ENCODE measurements at places on chromosomes 6 and 20. TPM values are rescaled to one million over a fixed set of nuclear protein-coding genes. Genes with fewer than 3 reads are reported as not detected.

PDE10A gene
- 1.2 TPM for polyA plus RNA-seq

IP6K3 gene
- 3.4 TPM for polyA plus RNA-seq

TSPO2 gene
- not detected for polyA plus RNA-seq

BACH2 gene
- 0.79 TPM for polyA plus RNA-seq

CBLN4 gene
- 0.05 TPM for polyA plus RNA-seq

PRR18 gene
- polyA plus RNA-seq = 0.33 TPM

RFX6 gene
- polyA plus RNA-seq = 0.01 TPM

SEL1L2 gene
- not detected for polyA plus RNA-seq

COL11A2 gene
- 0.32 TPM for polyA plus RNA-seq

TNNC2 gene
- 1.5 TPM for polyA plus RNA-seq

MUC21 gene
- 4.6 TPM for polyA plus RNA-seq

TMEM244 gene
- not detected for polyA plus RNA-seq

TSHZ2 gene
- 0.93 TPM for polyA plus RNA-seq

ESR1 gene
- polyA plus RNA-seq = 0.31 TPM

SPAG4 gene
- 1.9 TPM for polyA plus RNA-seq

SLC35A1 gene
- polyA plus RNA-seq = 19.3 TPM

DTNBP1 gene
- polyA plus RNA-seq = 23.0 TPM

KIF25 gene
- polyA plus RNA-seq = 0.61 TPM

SYTL3 gene
- polyA plus RNA-seq = 16.4 TPM

COL21A1 gene
- 5.3 TPM for polyA plus RNA-seq

GRM1 gene
- 0.02 TPM for polyA plus RNA-seq

CEP162 gene
- polyA plus RNA-seq = 7.3 TPM

UQCC2 gene
- polyA plus RNA-seq = 40.8 TPM

RIN2 gene
- 44.3 TPM for polyA plus RNA-seq

CCN6 gene
- polyA plus RNA-seq = not detected

PACRG gene
- polyA plus RNA-seq = 4.3 TPM

ALDH5A1 gene
- 3.1 TPM for polyA plus RNA-seq

C20orf96 gene
- polyA plus RNA-seq = 6.6 TPM

SLC32A1 gene
- not detected for polyA plus RNA-seq

UBR2 gene
- polyA plus RNA-seq = 9.2 TPM

OVOL2 gene
- polyA plus RNA-seq = 6.7 TPM

SNX21 gene
- 16.2 TPM for polyA plus RNA-seq

PSORS1C2 gene
- not detected for polyA plus RNA-seq

SLC22A16 gene
- 3.2 TPM for polyA plus RNA-seq

SEC23B gene
- 10.3 TPM for polyA plus RNA-seq

WDR27 gene
- polyA plus RNA-seq = 20.2 TPM

DDX43 gene
- polyA plus RNA-seq = 1.0 TPM

DDRGK1 gene
- 78.2 TPM for polyA plus RNA-seq

ZC2HC1B gene
- polyA plus RNA-seq = not detected

SPATA25 gene
- polyA plus RNA-seq = 0.77 TPM

GNAS-AS1 gene
- 0.07 TPM for polyA plus RNA-seq

PREX1 gene
- polyA plus RNA-seq = 29.5 TPM

SMOC2 gene
- polyA plus RNA-seq = 1.3 TPM

BFSP1 gene
- polyA plus RNA-seq = 1.9 TPM

ACTL10 gene
- 1.3 TPM for polyA plus RNA-seq

CGAS gene
- 2.1 TPM for polyA plus RNA-seq

PLN gene
- 1.6 TPM for polyA plus RNA-seq

CAP2 gene
- polyA plus RNA-seq = 3.6 TPM

ELOVL4 gene
- polyA plus RNA-seq = 0.22 TPM

FOXS1 gene
- 1.4 TPM for polyA plus RNA-seq

DNMT3B gene
- 0.79 TPM for polyA plus RNA-seq

VPS52 gene
- 41.3 TPM for polyA plus RNA-seq

HLA-DOB gene
- polyA plus RNA-seq = 1.2 TPM

Measured in lung (tissue), 17 donors.